IMR-90 (cell line): ENCODE measurements at places on chromosomes 5 and 9.

- peak; percentile 17 for DNase-seq
- no peaks in the 10 kb centered on the region for H3K27me3 ChIP-seq
- peak overlapping the region; percentile 74 for H3K27ac ChIP-seq
These were observed 1.2 kb downstream of the SSBP2 start for GRCh38 chr5:81749561-81750307.

- no peak overlapping the region for H3K4me3 ChIP-seq
- peaks cover 3% of the 10 kb centered on the region; the same call in 1 of the 2 replicates for H3K36me3 ChIP-seq
- no peak for DNase-seq
- H3K27ac ChIP-seq, result no peak overlapping the region
These were observed 13.2 kb downstream of the TTC39B start for GRCh38 chr9:15293804-15294316.

DNA sequence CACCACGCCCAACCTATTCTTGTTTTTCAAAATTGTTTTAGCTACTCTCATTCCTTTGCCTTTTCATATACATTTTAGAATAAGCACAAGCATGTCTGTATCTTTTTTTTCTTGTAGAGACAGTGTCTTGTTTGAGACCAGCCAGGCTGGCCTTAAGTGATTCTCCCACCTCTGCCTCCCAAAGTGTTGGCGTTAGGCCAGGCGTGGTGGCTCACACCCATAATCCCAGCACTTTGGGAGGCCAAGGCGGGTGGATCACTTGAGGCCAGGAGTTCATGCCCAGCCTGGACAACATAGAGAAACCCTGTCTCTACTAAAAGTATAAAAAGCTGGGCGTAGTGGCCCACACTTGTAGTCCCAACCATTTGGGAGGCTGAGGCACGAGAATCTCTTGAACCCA, 13.1 kb downstream of the RNF44 start:
- peaks cover 22% of the 10 kb centered on the region for H3K36me3 ChIP-seq
- no peak overlapping the region for H3K27ac ChIP-seq
- no peaks in the 10 kb centered on the region for H3K4me1 ChIP-seq
- no peak overlapping the region for H3K4me3 ChIP-seq
- H3K27me3 ChIP-seq, result no peaks in the 10 kb centered on the region

DNA sequence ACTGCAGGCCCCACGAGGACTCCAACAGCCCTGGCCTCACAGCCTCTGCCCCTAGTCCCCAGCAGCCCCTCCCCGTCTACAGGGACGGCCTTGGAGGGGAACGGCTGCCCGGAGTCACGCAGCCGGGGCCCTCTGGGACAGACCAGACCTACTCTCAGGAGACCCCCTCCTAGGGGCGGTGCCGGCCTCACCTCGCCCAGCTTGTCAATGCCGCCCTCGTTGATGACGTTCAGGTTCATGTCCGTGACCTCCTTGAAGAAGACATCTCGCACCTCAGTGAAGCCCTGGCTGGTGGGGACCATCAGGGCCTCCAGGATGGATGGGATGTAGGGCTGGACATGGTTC, 58.6 kb downstream of the LRSAM1 start:
- DNase-seq, result no peak
- H3K27me3 ChIP-seq, result no peaks in the 10 kb centered on the region
- H3K27ac ChIP-seq, result no peak overlapping the region
- H3K4me1 ChIP-seq, result peaks cover 3% of the 10 kb centered on the region; the same call in 1 of the 2 replicates

GRCh38 chr9:109986521-109986991, 206.6 kb downstream of the PALM2AKAP2 start:
- H3K27me3 ChIP-seq, result no peaks in the 10 kb centered on the region
- peak overlapping the region; percentile 61; the same call in 1 of the 2 replicates for H3K27ac ChIP-seq
- H3K4me3 ChIP-seq, result no peak overlapping the region
- H3K4me1 ChIP-seq, result peaks cover 14% of the 10 kb centered on the region
- H3K36me3 ChIP-seq, result no peaks in the 10 kb centered on the region
- DNase-seq, result peak; percentile 93

- H3K4me3 ChIP-seq, result no peak overlapping the region
- no peak for DNase-seq
- H3K27ac ChIP-seq, result no peak overlapping the region
These were observed 22.6 kb downstream of the ARHGEF37 start for GRCh38 chr5:149603920-149604319.

DNA sequence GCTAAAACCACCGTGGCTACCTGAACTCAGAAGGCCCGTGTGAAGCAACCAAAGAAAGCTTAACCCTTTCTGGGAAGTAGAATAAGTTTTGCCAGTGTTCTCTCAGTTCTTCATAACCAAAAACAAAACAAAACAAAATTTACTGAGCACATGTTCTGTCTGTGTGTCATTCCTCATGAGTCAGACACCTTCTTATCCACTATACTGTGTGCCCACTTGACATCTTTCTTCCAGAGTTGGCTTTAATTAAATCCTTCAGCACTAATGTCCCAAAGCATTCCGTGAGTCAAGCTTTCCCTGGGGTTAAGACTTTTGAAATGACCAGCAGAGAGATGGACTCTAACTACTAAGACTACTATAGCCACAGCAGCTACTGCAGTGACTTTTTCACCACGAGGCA, 61.3 kb downstream of the GLIS3 start:
- peaks cover 10% of the 10 kb centered on the region for H3K4me1 ChIP-seq
- DNase-seq, result peak; percentile 70
- H3K27ac ChIP-seq, result no peak overlapping the region

GRCh38 chr9:133334161-133334560, 1.8 kb downstream of the SURF6 start:
- DNase-seq, result no peak
- H3K4me1 ChIP-seq, result no peaks in the 10 kb centered on the region
- no peak overlapping the region for H3K27ac ChIP-seq
- no peaks in the 10 kb centered on the region for H3K27me3 ChIP-seq
